Stomach (tissue), 19 donors: ENCODE measurements at places on chromosomes 4 and X. TPM values are rescaled to one million over a fixed set of nuclear protein-coding genes. Genes with fewer than 3 reads are reported as not detected.

The MAP7D2 gene
- 70.0 TPM for total RNA-seq

The DSPP gene
- not detected for total RNA-seq

The HTN1 gene
- total RNA-seq, result not detected

DNA sequence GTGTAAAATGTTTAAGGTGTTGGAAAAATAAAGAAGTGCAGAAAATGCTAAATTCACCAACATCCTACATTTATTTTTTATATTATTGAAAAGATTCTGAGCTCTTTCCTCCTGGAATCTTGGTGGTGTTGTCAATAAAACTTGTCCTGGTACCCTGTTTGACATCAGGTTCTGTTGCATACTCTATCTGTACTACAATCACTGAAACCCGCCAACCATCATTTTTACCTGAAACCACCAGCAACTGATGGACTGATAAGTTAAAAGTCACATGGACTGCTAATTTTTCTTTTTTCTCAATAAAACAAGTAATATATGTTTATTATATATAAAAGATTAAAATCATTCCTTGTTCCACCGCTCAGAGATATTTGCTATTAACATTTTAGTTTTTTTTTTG, 23.4 kb downstream of the STAP1 start:
- no peak overlapping the region for H3K4me3 ChIP-seq
- H3K36me3 ChIP-seq, result no peaks in the 10 kb centered on the region
- DNase-seq, result no peak
- no peaks in the 10 kb centered on the region for H3K27me3 ChIP-seq
- no peaks in the 10 kb centered on the region for H3K4me1 ChIP-seq

DNA sequence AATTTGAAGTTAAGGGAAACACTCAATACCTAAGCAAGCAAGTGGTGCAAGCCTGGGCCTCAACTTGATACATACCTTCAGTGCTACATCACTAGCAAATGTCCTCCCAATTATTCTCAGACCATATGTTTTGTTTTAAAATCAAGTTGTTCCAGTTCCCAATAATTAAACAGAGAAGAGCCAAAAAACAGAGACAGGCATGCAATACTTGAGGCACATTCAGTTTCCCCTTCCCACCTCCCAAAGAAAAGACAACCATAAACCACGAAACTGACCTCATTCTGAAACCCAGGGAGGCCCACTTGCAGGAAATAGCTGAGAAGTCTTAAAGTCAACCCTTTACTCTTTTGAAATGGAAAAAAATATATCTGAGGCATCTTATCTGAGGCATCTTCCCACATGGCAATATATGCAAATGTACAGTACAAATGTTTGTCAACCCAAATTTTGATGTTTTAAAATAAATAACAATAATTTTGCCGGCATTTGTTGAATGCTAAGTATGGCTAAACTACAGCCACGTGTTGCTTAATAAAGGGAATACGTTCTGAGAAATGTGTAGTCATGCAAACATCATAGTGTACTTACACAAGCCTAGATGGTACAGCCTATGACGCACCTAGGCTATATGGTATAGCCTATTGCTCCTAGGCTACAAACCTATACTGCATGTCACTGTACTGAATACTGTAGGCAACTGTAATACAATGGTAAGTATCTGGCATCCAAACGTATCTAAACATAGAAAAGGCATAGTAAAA, 147.5 kb downstream of the TSPAN5 start:
- H3K4me1 ChIP-seq, result peaks cover 9% of the 10 kb centered on the region
- no peaks in the 10 kb centered on the region for H3K36me3 ChIP-seq
- no peak overlapping the region for H3K4me3 ChIP-seq
- H3K27me3 ChIP-seq, result no peaks in the 10 kb centered on the region
- no peak for DNase-seq
- no peak overlapping the region for H3K27ac ChIP-seq

DNA sequence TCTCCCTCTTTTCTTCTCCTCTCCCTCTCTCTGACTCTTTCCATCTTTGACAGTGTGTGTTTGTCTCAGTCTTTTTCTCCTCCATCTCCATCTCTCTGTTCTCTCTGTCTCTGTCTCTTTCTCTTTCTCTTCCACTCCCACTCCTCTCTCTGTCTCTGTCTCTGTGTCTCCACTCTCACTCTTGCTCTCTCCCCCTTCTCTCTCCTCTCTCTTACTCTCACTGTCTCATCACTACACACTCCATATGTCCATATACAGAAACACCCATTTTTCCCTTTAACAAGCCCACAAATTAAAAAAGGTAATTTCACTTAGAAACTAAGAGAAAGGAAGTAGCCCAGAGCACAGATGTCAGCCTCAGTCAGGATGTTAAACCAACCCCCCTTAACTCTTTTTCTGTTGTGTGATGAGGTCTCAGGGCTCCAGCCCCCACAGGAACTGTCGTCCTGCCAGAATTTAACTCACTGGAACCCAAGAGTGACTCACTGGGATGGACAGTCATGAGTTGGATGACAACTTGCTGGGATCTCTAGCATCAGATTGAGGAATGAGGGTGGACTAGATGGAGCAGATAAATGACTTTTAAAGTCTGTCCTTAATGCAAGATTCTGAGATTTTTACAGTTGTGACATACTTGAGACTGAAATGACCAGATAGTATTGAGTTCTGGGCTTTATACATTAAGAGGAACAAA, 27.5 kb downstream of the OTUD6A start:
- H3K4me1 ChIP-seq, result no peaks in the 10 kb centered on the region
- no peaks in the 10 kb centered on the region for H3K36me3 ChIP-seq
- no peak overlapping the region for H3K4me3 ChIP-seq
- H3K27me3 ChIP-seq, result no peaks in the 10 kb centered on the region

DNA sequence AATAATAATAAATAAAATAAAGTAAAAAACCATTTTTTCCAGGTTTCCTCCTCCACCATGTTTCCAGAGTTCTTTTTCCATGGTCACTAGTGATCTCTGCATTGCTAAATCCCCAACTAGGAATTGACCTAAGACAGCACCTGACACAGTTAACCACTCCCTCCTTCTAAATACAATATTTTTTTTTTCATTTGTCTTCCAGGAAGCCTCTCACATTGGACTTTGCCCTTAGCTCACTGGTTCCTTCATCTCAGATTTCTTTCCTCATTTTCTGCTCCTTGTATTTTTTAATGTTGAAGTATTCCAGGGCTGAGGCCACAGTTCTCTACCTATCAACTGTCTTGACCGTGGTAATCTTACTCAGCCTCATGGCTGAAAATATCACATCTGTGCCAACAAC, 187.3 kb upstream of the FAM241A start:
- no peak overlapping the region for H3K4me3 ChIP-seq
- no peak for DNase-seq
- H3K27me3 ChIP-seq, result no peaks in the 10 kb centered on the region
- no peak overlapping the region for H3K27ac ChIP-seq

DNA sequence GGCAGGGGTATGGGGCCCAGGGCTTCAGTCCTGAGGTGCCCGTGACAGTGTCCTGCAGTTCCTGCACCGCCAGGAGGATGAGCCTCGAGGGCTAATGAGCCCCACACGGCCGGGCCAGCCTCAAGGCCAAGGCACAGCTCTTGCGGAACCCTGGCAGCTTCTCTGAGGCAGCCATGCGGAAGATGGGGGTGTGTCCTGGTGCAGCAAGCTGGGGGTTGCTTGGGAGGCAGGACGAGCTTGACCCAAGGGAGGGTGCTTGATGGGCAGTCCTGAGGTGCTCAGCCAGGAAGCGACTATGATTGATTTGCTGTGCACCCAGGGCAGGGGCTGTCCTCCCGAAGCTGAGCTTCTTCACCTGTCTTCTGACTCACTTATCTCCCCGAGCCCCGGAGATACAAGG, 9.1 kb upstream of the FGFR3 start:
- no peak overlapping the region for H3K27ac ChIP-seq
- no peaks in the 10 kb centered on the region for H3K36me3 ChIP-seq
- H3K4me3 ChIP-seq, result no peak overlapping the region
- DNase-seq, result no peak
- H3K27me3 ChIP-seq, result no peaks in the 10 kb centered on the region
- peaks cover 11% of the 10 kb centered on the region for H3K4me1 ChIP-seq

DNA sequence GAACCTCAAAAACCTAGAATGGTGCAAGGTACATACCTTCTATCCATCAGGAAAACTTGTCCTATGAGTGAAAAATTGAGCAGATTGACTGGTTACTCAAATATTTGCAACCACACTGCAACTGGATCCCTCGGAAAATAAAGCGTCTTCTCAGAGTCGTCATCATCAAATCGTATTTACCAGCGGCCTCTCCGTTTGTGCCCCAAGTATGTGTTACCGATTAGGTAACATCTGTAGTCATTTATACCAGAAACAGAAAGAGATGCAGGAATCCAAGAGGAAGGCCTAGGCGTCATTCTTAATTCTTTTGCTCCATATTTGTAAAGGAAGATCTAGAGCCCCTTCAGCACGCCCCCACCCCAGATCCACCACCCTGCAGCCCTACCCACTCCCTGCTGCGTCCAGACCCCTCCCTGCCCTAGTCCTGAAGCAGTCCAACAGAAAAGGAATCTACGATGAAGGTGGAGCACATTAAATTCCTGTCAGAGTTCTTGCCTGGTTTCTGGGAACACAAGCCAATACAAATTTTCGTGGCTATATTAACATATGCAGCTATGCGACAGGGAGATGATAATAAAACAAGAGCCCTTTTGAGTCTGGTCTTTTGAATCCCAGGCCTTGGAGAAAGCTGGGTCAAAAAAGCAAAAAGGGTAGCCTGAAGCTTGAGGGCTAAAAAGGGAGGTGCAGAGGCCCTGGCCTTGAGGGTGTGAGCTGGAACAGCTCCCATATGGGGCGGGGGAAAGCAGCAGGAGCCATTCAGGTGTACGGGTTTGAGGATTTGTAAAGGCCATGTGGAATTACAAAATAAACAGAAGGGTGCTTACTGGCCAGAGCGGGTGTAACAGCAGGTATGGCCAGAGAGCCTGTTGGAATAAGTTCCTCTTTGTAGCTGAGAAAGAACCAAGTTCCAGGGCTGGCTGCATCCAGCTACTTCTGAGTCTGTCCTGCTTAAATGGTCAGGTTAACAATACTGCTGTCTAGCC, 77.0 kb downstream of the ZNF827 start:
- H3K27me3 ChIP-seq, result no peaks in the 10 kb centered on the region
- H3K4me3 ChIP-seq, result no peak overlapping the region
- no peaks in the 10 kb centered on the region for H3K4me1 ChIP-seq
- peak overlapping the region; percentile 21 for H3K27ac ChIP-seq
- DNase-seq, result peak; percentile 34

GRCh38 chrX:143429131-143429530, 88.1 kb downstream of the SPANXN3 start:
- no peak overlapping the region for H3K4me3 ChIP-seq
- DNase-seq, result no peak
- H3K27ac ChIP-seq, result no peak overlapping the region
- no peaks in the 10 kb centered on the region for H3K4me1 ChIP-seq
- H3K27me3 ChIP-seq, result no peaks in the 10 kb centered on the region

- H3K27me3 ChIP-seq, result no peaks in the 10 kb centered on the region
- H3K36me3 ChIP-seq, result no peaks in the 10 kb centered on the region
- H3K4me1 ChIP-seq, result no peaks in the 10 kb centered on the region
- no peak overlapping the region for H3K4me3 ChIP-seq
- DNase-seq, result no peak
Observed at GRCh38 chr4:100935090-100935489, 412.2 kb downstream of the PPP3CA start.

GRCh38 chr4:6956087-6956433, 46.4 kb downstream of the TBC1D14 start:
- peak; percentile 25 for DNase-seq
- no peak overlapping the region for H3K4me3 ChIP-seq
- peaks cover 6% of the 10 kb centered on the region for H3K36me3 ChIP-seq
- peaks cover 90% of the 10 kb centered on the region for H3K4me1 ChIP-seq

- no peak for DNase-seq
- no peak overlapping the region for H3K27ac ChIP-seq
- H3K4me1 ChIP-seq, result no peaks in the 10 kb centered on the region
- no peaks in the 10 kb centered on the region for H3K27me3 ChIP-seq
- no peaks in the 10 kb centered on the region for H3K36me3 ChIP-seq
- no peak overlapping the region for H3K4me3 ChIP-seq
Observed at GRCh38 chrX:148466292-148466691, 34.1 kb upstream of the AFF2 start.

DNA sequence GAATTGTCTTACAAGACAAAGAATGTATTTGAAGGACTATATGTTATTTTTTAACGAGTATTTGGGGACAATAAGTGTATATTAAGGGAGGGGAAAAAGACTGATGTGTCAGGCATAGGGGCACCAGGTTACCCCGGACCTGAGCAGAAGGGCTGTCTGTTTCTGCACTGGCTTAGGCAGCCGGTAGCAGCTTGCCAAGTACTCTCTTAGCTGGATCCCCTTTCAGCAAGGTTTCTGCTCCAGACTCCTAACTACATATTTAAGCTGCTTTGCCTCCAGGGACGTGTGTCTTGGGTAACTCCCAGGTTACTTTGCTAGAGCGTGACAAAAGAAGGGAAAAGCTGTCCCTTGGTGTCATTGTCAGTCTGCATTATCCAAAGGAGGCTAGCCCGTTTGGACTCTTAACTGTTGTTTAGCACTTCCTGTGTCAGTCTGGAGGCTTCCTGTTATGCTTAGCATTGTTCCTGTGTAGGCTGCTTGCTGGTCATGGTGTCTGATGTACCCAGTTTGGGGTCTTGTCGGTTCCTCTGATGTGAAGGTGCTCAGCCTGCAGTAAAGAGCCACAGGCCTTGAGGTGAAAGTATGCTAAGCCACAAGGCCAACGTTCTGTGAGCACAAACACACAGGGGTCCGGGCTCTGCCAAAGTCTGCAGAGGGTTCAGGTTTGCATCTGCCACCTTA, 11.6 kb downstream of the CXCR3 start:
- no peak for DNase-seq
- H3K4me1 ChIP-seq, result no peaks in the 10 kb centered on the region
- no peak overlapping the region for H3K27ac ChIP-seq
- H3K27me3 ChIP-seq, result no peaks in the 10 kb centered on the region

GRCh38 chr4:145041378-145041777, 56.6 kb downstream of the ANAPC10 start:
- no peaks in the 10 kb centered on the region for H3K27me3 ChIP-seq
- H3K4me3 ChIP-seq, result no peak overlapping the region
- H3K27ac ChIP-seq, result no peak overlapping the region
- H3K36me3 ChIP-seq, result no peaks in the 10 kb centered on the region
- DNase-seq, result no peak
- no peaks in the 10 kb centered on the region for H3K4me1 ChIP-seq

GRCh38 chr4:15754323-15754722, 23.8 kb upstream of the CD38 start:
- no peaks in the 10 kb centered on the region for H3K27me3 ChIP-seq
- H3K27ac ChIP-seq, result no peak overlapping the region
- no peak overlapping the region for H3K4me3 ChIP-seq
- H3K4me1 ChIP-seq, result peaks cover 15% of the 10 kb centered on the region

DNA sequence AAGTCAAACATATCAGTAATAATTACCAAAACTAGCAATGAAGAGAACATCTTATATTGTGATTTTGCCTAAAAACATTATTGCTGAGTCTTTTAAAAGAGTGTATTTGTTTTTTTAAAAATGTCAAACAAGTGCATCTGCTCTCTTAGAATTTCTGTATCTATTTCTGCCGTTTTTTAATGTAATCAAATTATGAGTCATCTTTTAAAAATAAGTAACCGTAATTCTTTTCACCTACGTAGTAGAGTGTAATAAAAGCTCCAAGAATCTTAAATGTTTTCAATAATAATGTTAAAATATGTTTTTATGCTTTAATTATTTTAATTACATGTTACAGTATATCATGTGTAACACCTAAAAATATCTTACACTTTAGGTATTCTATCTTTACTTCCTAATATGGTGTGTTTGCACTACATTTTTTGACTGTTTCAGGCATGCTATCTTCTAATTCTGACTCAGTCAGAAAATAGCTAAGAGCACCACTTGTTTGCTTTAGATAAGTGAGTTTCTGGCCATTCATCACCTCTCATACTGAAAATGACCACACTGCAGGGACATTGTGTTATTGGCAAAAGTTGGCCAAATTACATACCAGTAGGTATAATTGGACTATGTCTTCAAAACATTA, 368.5 kb downstream of the PCDH7 start:
- no peaks in the 10 kb centered on the region for H3K36me3 ChIP-seq
- H3K4me3 ChIP-seq, result no peak overlapping the region
